Right ventricle myocardium superior (tissue), 1 donor: ENCODE measurements at places on chromosomes 11 and 22.
A peak's percentile ranks its signal among the peaks of the same experiment; 100 is the strongest.

DNA sequence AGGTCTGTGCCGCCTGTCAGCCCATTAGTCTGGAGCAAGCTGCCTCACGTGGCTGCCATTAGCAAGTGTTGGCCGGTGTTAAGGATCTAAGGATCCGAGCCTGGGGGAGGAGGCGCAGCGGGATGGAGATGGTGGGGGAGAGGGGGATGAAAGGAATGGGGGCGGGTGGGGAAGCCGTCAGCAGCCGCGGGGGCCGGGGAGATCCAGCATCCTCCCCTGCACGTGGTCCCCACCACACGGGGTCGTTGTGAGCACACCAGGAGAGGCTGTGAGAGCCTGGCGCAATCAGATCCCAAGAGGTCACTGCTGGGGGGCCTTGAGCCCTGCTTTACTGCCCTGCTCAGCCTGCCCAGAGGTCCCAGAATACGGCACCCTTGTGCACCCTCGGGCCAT is 7.3 kb downstream of the CABP7 start:
- DNase-seq = peak; percentile 72

DNA sequence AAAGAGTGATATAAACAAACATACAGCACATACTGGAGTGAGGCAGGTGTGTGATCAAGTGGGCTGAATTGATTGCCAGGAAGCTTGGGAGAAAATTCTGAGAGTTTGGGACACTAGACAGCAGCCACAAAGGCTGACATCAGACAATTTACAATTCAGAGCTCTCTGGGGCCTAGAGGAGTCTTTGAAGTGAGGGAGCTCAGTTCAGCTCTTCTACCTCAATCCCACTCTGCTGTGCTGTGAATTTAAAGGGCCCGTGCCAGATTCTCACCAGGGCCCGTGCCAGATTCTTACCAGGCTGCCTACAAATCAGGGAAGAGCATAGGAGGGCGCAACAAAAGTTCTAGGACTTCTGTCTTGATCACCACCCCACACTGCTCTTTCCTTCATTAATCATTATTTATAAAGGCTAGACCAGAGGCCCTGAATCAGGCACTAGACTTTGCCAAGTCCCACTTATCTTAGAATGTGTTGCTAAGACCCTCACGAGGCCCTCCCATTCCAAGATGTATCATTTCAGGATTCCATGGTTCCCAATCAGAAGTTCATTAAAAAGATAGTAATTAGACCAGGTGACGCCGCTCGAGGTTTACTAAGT is 112.4 kb downstream of the KIRREL3 start:
- no peak for DNase-seq

- no peak for DNase-seq
Observed at GRCh38 chr11:19524171-19524671, 188.4 kb upstream of the NAV2 start.

GRCh38 chr11:74826901-74827300 is 78.3 kb downstream of the RNF169 start:
- no peak for DNase-seq

DNA sequence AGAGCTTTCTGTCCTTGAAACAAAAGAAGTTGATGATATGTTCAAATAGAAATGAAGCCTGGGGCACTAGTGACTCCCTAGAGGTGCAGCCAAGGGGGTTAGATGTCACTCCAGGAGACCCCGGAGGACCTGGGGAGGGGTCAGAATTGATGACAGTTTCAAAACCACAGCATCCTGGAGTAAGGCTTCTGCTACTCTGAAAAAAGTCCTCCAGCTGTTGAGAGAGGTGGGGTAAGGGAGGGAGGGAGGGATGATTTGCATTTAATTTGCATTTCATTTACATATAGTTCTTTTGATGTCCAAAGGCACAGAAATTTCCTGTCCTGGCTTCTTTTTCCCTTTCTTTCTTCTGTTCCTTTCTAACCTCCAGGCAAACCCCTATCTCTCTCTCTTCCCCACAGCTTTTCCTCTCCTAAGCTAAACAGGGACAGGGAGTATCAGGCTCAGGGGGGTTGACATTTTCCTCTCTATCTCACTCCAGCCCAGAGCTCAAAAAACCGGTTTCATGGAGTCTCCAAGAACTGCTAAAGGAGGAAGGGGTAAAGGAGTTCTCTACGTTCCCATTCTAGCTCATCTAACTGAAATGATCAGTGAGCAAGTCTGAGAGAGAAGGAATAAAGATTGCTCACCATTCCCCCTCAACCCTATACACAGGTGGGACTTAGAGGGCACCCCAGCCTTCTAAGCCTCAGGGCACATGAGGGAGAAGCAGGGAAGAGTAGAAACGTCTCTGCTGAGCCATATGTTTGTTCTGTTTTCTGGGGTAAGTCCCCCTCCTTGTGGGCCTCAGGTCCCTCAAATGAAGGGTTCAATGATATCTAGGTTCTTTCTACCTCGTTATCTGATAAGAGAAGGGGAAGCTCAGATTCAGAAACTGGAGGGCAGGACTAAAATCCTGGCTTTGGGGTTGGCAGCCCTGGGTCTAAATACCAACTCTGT is 3.5 kb upstream of the POU2F3 start:
- no peak for DNase-seq

DNA sequence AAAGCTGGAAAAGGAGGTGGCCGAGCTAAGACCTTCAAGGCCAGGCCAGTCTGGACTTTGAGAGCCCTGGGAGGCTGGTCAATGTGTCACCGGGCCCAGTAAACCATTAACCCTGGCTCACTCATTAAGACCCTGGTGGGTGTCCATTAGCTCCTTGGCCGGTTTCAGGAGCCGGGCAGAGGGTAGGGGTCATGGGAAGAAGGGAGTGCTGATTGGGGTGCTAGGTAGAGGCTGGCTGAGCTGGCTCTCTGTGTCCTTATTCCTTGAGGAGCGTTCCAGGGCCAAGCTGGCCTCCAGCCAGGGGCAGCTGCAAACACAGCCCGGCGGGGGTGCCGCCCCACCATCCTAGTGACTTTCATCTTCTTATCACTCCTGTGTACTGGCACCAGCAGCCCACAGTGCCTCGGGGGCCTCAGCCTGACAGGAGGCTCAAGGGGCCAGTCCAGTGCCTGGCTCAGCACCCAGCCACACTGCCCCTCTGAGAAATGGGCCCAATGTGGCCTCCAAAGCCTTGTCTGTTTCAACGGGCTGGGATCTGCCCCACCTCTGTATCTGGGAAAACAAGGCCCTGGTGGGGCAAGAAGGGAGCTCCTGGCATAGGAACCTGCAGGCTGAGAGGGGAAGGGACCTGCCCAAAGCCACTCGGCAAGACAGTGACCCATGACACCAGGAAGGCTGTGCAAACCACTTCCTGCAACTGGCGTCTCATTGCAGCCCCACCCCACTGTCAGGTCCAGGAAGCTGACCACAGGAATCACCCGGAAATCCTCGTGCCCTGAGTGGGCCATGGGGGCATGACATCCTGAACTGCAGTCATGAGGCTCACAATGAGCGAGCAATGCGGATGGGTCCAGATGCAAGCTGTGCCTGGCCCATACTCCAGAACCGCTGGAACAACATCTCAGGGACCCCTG is 15.1 kb upstream of the RGL4 start:
- DNase-seq = peak; percentile 57

DNA sequence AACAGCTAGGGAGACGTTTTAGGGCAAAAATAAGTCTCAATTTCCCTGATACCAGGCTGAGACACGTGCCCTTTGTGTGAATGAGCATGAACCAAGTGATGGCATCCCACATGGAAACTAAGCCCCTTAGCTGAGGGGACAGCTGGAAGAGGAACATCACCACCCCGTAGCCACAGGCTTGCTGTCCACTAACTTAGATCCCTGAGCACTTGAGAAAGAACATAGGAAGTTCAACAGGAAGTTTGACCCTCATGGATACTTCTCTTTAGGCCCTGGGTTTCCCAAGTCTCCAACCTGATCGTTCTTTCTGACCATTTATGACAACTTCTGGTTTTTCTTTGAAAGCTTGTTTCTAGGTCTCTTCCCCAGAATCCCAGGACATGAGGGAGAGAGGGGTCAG is 11.6 kb upstream of the CKAP5 start:
- no peak for DNase-seq

GRCh38 chr11:61139387-61139786 is 21.8 kb downstream of the VPS37C start:
- DNase-seq = no peak

GRCh38 chr11:61153593-61154095 is 7.6 kb downstream of the VPS37C start:
- DNase-seq = no peak

- DNase-seq = no peak
Observed at GRCh38 chr22:23236026-23236425, 55.7 kb downstream of the BCR start.

DNA sequence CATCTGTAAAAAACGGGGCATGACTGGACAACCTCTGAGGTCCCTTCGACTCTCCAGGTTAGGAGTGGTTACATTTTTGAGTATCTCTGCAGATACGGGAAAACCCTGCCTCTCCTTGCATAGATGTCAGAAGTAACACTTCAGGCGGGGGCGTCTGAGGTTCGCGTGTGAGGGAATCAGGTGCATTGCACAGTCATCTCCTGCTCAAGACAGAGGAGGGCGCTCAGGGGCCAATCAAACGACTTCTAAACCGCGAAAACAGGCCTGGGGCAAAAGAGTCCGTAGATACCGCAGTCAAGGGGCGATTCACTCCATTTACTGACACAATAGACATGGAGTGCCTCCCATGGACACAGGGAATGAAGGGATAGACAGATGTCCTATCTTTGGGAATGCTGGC is 31.7 kb downstream of the KIRREL3 start:
- no peak for DNase-seq

DNA sequence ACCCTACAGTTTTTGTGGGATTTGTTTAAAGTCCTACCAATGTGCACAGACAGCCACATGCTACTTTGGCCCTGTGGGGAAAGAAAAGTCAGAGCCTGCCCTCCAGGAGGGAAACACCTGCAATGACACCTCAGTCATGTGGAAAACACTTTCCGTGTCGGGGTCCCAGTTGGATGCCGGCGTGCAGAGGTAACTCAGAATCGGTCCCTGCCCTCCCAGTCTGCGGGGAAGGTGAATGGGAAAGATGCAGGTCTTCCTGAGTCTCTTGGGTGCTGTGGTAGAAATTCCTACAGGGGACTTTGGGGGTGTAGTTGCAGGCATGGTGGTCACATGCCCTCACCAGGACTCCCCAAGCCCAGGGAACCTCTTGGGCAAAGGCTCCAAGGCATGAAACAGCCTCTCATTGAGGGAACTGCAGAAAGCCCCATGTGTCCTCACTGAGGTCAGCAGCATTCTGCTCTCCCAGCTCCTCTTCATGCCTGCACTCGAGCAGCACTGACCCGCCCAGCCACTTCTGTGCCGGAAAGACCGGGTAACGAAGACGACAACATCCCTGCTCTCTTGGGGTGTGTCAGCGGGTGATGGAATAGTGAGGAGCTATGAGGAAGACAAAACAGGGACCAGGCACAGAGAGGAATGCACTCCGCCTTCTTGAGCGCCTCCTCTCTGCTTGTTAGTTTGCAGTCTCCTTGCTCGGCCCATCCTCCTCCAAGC is 4.7 kb downstream of the RIBC2 start:
- no peak for DNase-seq

GRCh38 chr11:59365232-59366018 is 6.7 kb downstream of the OR5AN1 start:
- no peak for DNase-seq

- DNase-seq = peak; percentile 33
Observed at GRCh38 chr11:1470681-1471611, 15.6 kb downstream of the MOB2 start.

DNA sequence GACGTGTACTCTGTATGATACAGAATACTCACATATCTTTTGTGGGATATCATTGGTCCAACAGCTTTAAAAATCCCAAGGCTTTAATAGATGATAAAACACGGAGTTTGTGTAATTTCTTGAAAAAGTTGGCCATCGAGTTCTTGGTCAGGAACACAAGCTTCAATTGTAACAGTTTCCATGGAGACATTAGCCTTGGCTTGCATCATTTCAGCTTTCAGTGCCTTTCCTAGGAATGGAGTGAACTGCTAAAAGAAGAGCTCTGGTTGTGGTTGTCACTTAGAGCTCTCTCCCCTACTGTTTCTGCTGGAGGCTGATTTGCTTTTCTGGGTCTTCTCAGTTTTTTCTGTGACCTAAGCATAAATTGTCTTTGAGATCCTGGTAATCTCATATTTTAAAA is 14.2 kb downstream of the BMAL1 start:
- no peak for DNase-seq
